ENCODE measurements at places on chromosomes 3 and 15.

DNA sequence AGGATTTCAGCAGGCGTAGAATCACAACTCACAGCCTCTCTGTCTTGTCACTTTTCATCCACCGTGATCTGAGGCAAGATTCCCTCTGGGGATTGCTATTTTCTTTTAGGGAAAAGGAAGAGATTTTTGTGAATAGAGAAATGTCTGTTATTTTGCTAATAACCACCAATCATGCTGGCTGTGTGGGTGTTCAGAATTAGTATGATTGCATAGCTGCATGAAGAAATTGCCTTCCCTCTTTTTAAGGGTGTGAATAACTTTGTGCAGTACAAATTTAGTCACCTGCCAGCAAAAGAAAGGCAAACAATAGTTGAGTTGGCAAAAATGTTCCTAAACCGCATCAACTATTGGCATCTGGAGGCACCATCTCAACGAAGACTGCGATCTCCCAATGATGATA, 60.8 kb downstream of the KAT2B start:
- DNase-seq: no peak

GRCh38 chr15:41396111-41396510, 6.2 kb downstream of the NDUFAF1 start:
- DNase-seq: no peak

- no peak for DNase-seq
Observed at GRCh38 chr3:182629521-182629920, 163.8 kb upstream of the ATP11B start.

DNA sequence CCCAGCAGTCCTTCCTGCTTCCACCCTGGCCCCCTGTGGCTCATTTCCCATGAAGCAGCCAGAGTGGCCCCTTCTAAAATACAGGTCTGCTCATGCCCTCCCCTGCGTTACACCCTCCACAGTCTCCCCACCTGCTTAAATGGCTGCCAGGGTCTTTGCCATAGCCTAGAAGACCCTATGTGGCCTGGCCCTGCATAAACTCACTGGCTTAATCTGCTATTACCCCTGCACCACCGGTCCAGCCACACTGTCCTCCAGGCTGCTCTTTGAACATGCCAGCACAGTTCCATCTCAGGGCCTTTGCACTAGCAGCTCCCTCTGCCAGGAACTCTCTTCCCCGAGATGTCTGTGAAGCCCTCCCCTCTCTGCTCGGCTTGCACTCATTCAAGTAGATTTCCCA, 166.8 kb downstream of the NTRK3 start:
- DNase-seq: no peak

DNA sequence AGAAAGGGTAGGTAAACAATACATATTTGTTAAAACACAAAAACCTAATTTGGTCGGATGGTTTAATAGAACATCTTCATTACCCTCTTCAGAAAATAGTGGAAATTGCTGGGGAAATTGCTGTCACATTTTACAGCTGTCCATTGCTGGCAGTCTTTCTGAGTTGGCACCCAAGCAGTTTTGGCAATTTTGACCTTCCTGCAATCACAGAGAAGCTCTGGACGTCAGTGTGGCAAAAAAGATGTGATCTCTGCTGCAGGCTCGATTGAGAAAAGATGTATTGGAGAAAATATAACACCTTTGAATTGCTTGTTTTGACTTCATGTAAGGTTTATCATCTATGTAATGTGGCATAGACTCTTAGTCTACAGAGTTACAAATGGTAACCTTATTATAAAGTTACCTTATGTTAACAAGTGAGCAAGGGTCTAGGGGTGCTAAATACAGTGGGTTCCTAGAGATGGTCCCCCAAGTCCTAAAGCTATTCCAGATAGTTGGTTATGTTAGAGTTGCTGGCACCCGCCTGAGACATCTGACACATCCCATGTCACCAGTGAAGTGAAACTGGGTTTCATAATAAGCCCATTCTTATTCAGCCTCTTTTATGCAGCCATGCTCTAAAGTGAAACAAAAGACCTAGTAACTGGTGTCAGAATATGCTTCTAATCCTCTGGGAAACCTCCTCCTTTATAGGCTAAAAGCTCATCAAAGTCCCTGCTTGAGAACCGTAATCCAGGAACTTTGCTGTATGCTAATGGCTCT, 14.0 kb downstream of the UBE2E1 start:
- no peak for DNase-seq

DNA sequence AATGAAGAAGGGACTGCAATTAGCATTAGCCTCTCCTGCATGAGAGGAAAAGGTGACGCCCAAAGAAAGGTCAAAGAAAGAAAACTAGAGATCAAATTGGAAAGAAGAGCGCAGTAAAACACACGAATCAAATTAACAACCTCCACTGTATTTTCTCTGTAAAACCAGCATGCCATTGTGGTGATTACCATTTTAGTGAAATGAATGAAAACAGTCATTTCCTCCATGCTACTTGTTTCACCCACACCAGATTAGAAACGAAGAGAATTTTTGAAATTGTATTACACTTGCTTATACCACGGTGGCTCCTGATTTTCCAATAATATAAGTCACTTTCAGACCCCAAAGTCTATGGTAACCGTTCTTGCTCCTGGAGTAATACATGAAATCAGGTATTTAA, 71.6 kb downstream of the SUMF1 start:
- DNase-seq: no peak

GRCh38 chr3:148021381-148021780, 612.2 kb downstream of the ZIC1 start:
- DNase-seq: no peak

- DNase-seq: no peak
Observed at GRCh38 chr15:96361309-96362010, 31.0 kb downstream of the NR2F2 start.

GRCh38 chr3:160440687-160441086, 8.9 kb downstream of the TRIM59 start:
- DNase-seq: no peak

- DNase-seq: no peak
Observed at GRCh38 chr3:39088456-39088855, 19.0 kb downstream of the GORASP1 start.

GRCh38 chr3:144165482-144165881, 193.9 kb downstream of the DIPK2A start:
- no peak for DNase-seq

GRCh38 chr15:36814708-36815107, 235.3 kb downstream of the CDIN1 start:
- DNase-seq: no peak

DNA sequence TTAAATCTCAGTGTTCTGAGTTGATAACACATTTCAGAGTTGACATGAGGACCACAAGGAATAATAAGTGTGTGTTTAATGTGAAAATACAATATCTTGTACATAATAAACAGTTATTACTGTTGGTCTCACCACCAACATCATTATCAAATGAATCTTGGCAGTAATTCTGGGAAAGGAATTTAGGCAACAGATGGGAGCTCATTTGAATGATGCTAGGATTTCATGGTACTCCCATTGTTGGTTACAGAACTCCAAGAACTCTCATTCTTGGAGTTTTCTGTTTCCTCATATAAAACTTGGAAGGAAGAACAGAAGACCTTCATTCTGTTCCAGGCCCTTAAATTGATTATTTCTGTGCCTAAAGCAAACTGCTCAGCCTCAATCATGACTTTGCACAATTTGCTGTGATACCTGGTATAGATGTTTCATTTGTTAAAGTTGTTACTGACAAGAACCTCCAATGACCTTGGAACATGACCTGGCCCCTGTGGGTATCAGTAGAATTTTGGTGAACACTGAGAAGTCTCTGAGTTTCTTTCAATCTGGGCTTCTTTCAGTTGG, 385.8 kb downstream of the LPP start:
- no peak for DNase-seq

DNA sequence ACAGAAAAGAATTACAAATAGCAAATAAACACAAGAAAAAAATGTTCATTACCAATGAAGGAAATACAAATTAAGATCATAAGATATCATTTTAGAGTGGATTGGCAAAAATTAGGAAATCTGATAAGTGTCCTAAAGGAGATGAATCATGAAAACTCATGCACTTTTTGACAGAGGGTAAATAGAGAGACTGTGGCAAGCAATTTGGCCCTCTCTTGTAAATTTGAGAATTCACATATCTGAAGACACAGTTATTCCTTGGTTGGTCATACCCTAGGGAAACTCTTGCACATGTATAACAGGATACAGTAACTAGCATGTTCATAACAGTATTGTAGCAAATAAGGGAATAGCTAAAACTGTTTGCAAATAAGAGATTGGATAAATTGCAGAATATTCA, 246.0 kb upstream of the GADL1 start:
- no peak for DNase-seq

GRCh38 chr15:86493884-86494283, 414.2 kb downstream of the AGBL1 start:
- DNase-seq: no peak

- DNase-seq: no peak
Observed at GRCh38 chr3:127546970-127547733, 43.4 kb downstream of the TPRA1 start.

DNA sequence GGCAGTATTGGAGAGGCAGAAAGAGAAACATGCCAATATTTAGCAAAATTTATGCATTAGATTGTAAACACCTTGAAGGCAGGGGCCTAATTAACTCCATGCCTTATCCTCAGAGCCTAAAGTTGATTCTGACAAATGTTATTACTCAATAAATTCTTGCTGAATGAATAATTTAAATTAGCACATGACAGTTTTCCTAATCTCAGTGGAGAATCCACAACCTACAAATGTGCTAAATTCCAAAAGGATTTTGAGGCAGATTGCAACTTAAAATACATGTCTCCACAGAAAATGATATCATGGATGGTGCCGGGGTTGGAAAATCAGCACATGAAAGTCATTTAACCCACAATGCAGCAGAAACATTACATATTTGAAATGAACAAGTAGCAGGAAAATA, 41.1 kb upstream of the NANOGP8 start:
- DNase-seq: no peak

DNA sequence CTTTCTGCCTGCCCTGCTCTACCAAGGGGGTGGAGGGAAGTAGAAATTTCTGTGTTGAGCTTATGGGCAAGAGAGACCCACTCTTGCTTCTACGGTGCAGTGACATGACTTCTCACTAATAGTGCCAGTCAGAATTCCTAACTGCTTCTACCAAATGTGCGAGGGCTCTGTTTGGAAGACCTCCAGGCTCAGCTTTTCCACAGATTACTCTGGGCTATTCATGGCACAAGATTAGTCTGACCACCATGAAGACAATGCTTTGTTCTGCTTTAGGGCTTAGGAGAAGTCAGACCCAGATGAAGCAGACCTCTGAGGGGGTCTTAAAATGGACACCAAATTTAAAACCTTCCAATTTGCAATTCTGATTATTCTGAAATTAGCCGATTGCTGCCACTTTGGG, 195.9 kb upstream of the TBC1D5 start:
- no peak for DNase-seq

GRCh38 chr3:69504232-69504631, 118.3 kb upstream of the FRMD4B start:
- DNase-seq: no peak

DNA sequence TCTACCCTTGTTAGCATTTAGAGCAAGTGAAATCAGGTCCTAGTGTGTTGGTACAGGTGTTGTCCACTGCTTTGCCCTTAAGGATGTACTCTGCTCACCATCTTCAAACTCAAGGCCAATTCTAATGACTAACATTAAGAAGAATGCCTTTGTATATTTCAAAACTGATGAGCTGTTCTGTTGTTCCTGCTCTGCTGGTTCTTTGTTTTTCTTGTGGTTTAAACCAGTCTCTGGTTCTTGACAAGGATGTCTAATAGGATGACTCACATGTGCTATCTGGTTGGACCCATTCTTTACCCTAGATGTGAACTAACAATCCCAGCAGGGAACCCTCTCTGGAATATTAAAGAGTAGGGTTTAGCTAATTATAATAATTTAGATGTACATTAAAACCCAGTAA, 17.3 kb downstream of the ABHD5 start:
- no peak for DNase-seq

DNA sequence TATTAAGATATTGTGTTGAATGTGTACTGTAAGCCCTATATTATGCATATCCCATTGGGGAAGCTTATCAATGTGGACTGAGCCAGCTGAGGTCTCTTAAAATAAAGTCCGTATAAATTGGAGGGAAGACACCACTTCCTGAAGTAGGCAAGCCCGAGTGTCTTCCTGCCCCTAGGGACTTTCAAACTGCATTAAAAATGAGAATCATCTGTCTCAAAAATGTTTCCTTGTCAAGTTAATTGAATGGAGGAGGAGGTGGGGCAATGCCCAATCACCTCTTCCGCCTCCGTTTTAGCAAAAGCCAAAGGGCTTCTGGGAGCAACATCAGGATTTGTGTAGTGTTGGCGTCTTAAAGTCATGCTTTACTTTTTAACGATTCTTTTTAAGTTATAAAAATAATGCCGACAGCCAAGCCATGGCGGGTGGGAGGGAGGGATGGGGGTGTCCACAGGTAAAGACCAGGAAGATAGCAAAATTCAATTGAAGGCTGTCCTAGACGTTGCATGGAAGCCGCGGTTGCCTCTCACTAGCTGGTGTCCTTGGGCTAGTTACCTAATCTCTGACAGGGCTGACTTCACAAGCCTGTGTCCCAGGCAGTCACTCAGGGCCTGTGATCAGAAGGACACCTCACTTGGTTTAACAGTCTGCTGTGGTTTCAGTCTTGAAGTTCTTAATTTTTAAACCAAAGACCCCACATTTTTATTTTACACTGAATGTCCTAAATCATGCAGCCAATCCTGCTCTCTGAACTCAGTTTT, 524.9 kb upstream of the PROK2 start:
- no peak for DNase-seq

- no peak for DNase-seq
Observed at GRCh38 chr15:56736881-56737707, 3.8 kb upstream of the ZNF280D start.

GRCh38 chr3:41202075-41202833, 2.9 kb downstream of the CTNNB1 start:
- DNase-seq: no peak

GRCh38 chr15:56824175-56824574, 90.9 kb upstream of the ZNF280D start:
- no peak for DNase-seq

GRCh38 chr3:193145248-193145647, 95.8 kb upstream of the PLAAT1 start:
- DNase-seq: no peak

- DNase-seq: no peak
Observed at GRCh38 chr15:48479751-48480150, 148.5 kb downstream of the DUT start.

GRCh38 chr15:62641825-62642224, 400.7 kb upstream of the TPM1 start:
- no peak for DNase-seq

GRCh38 chr15:99424978-99425656, 140.7 kb upstream of the MEF2A start:
- no peak for DNase-seq

GRCh38 chr3:194330579-194330978, 20.5 kb downstream of the CPN2 start:
- no peak for DNase-seq

- no peak for DNase-seq
Observed at GRCh38 chr3:17645074-17645698, 97.2 kb downstream of the TBC1D5 start.

- DNase-seq: no peak
Observed at GRCh38 chr3:140974900-140975299, 33.3 kb downstream of the SLC25A36 start.

Measured in D721Med (cell line).